ENCODE measurements at places on chromosomes 2 and 18. TPM values are rescaled to one million over a fixed set of nuclear protein-coding genes. Genes with fewer than 3 reads are reported as not detected.

The OSR1 gene
- total RNA-seq: 3.9 TPM

The DYTN gene
- not detected for total RNA-seq

The SCN7A gene
- 0.12 TPM for total RNA-seq

The EMX1 gene
- not detected for total RNA-seq

The MYCN gene
- not detected for total RNA-seq

The ILKAP gene
- 22.8 TPM for total RNA-seq

The COLEC12 gene
- 13.2 TPM for total RNA-seq

The KIF1A gene
- not detected for total RNA-seq

The SCN9A gene
- 43.0 TPM for total RNA-seq

The ACTG2 gene
- total RNA-seq: 2.9 TPM

The CPS1 gene
- total RNA-seq: 21.2 TPM
